Mucosa of gallbladder (tissue), 1 donor: ENCODE measurements at places on chromosomes 11 and 22.

GRCh38 chr11:72602250-72602904 lies 71.8 kb downstream of the PDE2A start:
- DNase-seq: no peak

GRCh38 chr11:63612181-63612580 lies 2.1 kb downstream of the PLAAT3 start:
- no peak for DNase-seq

DNA sequence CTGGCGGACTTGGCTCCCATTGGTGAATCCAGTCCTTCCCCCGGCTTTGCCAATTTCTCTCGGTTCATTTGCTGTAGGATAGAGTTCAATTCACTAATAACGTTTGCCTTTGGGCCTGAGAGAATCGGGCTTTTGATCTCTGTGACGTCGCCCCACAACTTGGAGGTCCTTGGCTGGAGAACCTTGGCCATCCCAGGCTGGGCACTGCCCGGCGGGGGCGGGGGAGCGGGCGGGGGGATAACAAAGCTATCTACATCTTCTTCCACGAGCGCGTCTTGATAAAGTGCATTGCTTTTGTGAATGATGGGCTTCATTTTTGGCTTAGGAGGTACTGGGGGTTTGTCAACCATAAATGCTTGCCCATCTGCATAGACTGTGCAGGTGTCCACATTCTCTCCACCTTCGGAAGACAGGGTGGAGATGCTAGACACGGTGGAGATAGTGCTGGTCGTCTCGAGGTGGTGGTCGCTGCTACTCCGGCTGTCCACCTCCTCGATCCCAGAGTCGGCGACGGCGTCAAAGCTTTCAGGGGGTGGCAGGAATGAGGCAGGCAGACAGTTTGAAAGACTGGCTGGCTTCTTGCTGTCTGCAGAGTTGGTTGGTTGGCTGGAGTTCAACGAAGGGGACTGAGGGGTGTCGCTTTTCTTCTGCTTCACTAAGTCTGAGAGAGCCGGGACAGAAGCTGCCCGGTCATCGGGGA lies 87.1 kb downstream of the CTTN start:
- DNase-seq: no peak

DNA sequence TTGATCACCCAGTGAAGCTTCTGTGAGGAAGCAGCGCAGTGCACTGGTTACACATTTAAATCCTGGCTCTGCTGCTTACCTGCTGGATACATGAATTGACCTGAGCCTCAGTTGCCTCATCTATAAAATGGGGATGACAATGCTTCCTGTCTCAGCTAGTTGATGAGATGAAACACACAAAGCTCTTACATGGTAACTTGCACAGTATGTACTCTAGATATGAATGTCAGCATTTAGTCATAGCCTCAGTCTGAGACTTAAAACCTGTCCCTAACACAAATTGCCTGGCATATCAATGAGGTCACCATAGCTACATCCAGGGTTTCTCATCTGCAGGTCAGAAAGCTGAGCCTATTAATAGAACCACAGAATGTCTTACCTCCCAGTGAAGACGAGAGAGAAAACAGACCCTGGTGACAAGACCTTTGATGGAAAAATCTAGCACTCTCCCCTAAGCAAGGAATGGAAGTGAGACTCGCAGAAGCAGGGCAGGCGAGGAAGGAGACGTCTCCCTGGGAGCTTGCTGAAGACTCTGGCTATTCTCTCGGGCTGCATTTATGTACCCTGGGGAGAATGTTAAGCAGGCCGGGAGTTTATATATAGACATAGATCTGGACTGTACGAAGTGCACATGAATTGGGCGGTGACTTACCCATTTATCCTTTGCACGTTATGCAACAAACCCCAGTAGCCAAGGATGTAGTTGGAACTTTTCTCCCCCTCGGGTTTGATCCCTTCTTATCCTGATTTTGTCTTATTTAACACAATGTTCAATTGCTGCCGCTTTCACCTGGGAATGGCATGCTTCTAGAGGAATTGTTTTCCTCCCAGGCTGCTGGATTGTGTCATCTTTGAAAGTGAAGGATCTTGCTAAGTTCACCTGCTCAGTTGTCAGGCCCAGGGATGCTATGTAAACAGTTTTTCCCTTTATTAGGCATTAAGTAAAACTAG lies 18.0 kb downstream of the SDHAF2 start:
- DNase-seq: no peak

GRCh38 chr11:21933095-21933494 lies 259.8 kb upstream of the ANO5 start:
- DNase-seq: no peak

DNA sequence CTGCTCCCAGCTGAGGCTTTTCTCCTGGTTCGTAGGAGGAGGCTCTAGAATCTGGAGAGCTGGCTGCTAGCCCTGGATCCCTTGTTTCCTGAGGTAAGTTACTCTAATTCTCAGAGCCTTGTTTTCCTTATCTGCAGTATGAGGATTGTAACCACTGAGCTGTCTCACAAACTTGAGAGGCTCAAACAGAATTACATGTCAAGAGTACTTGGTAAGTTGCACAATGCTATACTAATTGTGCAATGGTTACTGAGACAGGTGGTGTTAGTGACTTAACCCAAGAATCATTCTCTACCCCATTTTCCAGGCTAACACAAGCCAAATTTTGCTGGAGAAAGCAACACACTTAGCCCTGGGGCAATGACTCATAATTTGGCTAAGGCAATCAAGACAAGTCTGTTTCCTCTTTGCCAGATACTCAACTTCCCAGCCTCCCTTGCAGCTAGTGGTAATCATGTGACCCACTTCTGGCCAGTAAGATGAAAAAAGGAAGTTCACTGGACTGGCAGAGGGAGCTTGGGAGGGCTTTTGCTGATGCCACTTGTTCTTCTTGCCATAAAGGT lies 348.0 kb downstream of the TENM4 start:
- peak; percentile 13 for DNase-seq
